Right atrium auricular region (tissue), 2 donors: ENCODE measurements at places on chromosomes 3 and 15. TPM values are rescaled to one million over a fixed set of nuclear protein-coding genes. Genes with fewer than 3 reads are reported as not detected.

The ZNF385D gene
- total RNA-seq = 1.1 TPM

The ADPRH gene
- total RNA-seq = 9.7 TPM

The GRK7 gene
- total RNA-seq = 0.12 TPM

- no peak for DNase-seq
These were observed 738.4 kb upstream of the ALCAM start for GRCh38 chr3:104628185-104628789.

DNA sequence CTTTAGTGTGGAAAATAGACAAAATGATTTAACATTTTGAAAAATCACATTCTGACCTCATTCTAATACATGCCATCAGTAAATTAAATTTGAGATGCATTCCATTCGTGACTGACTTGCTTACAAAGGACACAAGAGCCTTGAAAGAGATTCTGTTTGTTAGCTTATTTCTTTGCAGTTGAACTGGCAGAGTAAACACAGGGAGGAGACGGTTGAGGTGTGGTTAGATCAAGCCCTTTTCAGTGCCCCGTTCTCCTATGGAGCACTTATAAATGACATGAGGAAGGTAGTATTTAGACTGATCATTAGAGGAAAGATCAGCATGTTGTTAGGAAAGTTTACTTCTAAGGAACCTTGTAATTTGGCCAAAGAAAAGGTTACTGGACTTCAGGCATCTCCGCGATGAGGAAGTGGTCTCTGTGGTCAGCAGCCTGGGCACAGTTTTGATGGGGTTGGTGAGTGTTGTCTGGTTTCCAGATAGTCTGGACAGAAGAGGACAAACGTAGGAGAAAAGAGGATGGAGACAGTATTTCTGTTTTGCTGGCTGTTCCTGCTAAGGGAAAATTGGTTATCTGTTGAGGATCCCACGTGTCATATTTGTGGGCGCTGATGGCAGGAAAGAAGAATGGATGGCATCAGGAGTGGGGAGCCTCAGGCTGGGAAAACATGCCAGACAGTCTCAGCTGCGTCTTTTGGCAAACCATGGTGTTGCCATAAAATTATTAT is 328.9 kb upstream of the TBL1XR1 start:
- DNase-seq = no peak

DNA sequence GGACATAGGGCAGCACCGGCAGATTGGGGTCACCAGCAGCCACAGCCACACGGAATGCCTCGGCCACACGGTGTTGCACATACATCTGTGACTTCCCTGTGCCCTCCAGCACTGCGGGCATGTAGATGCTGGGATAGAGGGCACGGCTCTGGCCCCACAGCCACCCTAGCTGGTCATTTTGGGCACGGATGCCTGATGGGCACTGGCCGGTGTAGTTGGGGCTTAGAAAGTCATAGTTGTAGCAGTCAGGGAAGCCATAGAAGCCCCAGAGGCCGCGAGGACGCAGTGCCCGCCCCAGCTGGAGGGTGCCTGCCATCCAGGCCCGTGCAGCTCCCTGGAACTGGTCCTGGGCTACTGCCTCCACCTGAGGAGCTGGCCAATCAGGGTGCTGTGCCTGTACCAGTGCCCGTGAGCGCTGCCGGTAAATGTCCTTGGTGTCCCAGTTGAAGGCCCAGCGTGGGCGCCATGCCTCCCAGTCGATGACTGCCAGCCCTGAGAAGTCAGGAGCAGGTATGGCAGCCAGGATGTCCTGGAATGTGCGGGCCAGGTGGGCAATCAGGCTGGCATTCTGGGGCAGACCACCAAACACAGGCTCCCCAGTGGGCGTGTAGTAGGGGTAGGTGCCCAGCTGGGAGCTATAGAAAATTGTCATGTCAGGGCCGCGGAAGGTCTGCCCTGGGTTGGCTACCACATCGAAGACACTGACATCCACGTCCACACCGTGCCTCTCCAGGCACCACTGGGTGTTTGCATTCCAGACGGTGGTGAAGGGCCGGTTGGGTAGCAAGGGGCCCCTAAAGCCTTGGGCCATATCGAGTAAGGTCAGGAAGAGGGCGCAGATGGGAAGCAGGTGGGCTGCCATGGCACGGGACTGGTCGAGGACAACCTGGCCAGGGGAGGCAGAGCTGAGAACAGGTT is 1.0 kb downstream of the HYAL1 start:
- DNase-seq = no peak
